ENCODE measurements at places on chromosomes 1 and 21.

DNA sequence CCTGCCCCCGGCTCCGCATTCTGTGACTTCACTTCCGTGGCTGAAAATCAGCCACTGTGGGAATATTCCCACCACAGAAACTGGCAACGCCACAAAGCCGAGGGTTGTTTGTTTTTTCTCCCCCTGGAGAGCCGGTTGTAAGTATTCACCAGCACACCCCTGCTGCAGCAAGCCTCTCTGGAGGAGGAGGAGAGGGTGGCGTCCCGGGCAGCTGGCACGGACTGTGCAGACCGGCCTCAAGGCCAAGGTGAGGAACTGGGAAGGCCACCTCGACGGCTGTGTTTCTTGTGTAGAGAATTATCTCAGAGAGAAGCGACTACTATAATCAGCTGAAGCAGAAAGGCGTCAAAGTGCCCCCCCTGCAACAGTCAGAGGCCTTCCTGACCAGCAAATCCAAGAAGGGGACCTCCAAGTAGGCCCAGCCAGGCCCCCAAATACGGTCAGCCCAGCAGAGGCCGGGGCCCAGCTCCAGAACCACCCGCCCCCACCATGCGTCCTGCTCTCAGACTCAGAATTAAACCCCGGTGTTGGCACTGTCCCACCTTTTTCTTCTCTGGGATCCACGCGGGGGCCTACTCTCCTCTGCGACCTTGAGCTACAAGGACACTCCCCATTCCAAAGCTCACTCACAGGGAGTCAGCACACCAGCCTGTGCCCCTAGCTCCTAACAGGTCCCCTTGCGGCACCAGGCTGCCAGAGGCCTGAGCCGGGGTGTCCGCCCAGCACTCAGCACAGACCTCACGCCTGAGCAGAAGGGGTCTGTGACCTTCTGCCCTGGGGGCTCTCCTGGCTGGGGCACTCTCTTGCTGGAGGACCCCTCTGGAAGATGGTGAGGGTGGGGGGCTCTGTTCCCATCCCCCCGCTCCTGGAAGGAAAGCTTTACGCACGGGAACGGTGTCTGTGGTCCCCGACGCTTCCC lies 1.2 kb upstream of the SMIM1 start:
- no peak for DNase-seq

GRCh38 chr1:190098107-190098506 lies 379.6 kb downstream of the BRINP3 start:
- no peak for DNase-seq

GRCh38 chr1:19466112-19466561 lies 19.2 kb downstream of the CAPZB start:
- no peak for DNase-seq

DNA sequence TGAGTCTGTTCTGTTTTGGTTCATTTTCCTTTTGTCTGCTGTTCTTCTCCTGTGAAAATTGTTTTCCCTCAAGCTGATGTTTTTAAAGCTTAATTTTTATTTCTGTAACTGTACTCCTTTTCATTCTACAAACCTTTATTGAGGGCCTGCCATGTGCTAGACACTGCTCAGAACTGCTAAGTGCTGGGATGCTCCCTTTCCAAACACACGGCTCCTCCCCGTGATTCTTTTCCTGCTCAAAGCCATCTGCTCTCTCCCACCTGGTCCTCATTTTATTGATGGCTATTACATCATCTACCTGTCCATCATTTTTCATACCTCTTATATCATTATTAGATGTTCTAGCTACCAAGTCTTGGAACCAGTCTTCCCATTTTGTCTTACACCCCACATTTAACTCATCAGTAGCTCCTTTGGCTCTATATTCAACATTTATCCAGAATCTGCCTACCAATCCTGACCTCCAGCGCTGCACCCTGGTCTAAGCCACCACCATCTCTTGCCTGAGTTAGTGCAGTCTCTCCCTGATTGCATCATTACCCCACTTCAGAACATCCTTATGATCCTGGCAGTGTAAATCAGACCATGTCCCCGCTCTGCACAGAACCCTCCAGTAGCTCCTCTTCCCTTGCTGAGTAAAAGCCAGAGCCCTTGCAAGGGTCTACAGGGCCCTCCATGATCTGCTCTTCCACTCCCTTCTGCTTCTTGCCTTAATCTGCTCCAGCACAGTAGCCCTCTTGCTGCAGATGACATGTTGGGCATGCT lies 118.1 kb downstream of the CACNA1E start:
- DNase-seq = no peak

DNA sequence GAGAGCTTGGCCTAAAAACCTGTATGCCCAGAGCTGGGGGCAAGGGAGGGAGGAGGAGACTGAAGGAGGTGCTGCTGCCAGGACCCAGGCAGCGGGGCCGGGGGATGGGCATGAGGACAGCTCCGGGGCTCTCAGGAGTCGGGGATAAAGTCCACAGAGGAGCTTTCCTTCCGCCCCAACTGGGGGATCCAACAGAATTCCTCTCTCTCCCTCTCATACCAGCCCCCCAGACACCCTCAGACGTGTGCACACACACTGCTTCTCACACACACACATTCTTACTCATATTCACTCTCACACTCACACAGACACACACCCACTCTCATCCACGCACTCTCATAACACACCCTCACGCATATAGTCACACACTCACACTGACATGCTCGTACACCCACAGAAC lies 39.1 kb downstream of the SYF2 start:
- DNase-seq = no peak

- no peak for DNase-seq
Observed at GRCh38 chr1:108685529-108685928, 6.6 kb upstream of the PRPF38B start.

- no peak for DNase-seq
Observed at GRCh38 chr1:166350490-166350889, 183.7 kb upstream of the FAM78B start.

DNA sequence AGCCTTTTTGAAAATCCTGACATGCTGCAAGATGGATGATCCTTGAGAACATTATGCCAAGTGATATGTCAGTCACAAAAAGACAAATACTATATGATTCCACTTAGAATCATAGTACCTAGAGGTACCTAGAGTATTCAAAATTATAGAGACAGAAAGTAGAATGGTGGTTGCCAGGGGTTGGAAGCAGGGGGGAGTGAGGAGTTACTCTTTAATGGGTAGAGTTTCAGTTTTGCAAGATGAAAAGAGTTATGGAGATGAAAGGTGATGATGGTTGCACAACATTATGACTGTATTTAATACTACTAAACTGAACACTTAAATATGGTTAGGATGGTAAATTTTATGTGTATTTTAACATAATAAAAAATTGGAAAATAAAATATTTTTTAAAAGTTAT lies 37.9 kb upstream of the PODN start:
- DNase-seq = no peak

- no peak for DNase-seq
Observed at GRCh38 chr1:25810341-25811299, 9.1 kb upstream of the MTFR1L start.

DNA sequence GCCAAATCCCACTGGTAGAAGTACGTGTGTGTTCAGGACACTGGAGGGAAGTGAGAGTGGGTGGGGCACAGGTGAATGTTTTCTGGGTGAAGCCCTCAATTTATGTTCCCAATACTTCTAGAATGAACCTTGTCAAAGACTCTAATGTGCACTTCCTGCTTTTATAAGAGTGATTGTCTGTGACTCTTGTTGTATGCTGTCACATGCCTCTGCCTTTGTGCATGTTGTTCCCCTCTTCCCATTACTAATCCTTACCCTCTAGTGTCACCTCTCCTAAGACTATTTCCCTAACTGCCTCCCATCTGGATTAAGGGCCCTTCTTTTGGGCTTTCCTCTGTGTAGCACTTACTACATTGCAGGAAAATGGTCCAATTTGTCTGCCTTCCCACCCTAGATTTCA lies 2.5 kb upstream of the LINGO4 start:
- DNase-seq = no peak

GRCh38 chr1:52518962-52519361 lies 33.9 kb downstream of the TUT4 start:
- no peak for DNase-seq

All from GF-D8 (cell line).